ENCODE measurements at places on chromosomes 2 and 18.

GRCh38 chr2:181823405-181823804 lies 68.1 kb upstream of the ITPRID2 start:
- no peaks in the 10 kb centered on the region for H3K4me1 ChIP-seq
- H3K4me3 ChIP-seq, result no peak overlapping the region
- no peak for DNase-seq
- no peak overlapping the region for H3K27ac ChIP-seq
- no peaks in the 10 kb centered on the region for H3K36me3 ChIP-seq
- H3K27me3 ChIP-seq, result no peaks in the 10 kb centered on the region

- no peak overlapping the region for H3K4me3 ChIP-seq
- H3K36me3 ChIP-seq, result no peaks in the 10 kb centered on the region
- no peaks in the 10 kb centered on the region for H3K4me1 ChIP-seq
- DNase-seq, result peak; percentile 22
These were observed 42.2 kb upstream of the CCDC68 start for GRCh38 chr18:55001394-55002024.

GRCh38 chr2:196967116-196967515 lies 40.6 kb upstream of the PGAP1 start:
- no peaks in the 10 kb centered on the region for H3K36me3 ChIP-seq
- no peaks in the 10 kb centered on the region for H3K27me3 ChIP-seq
- H3K4me1 ChIP-seq, result no peaks in the 10 kb centered on the region
- H3K27ac ChIP-seq, result no peak overlapping the region

DNA sequence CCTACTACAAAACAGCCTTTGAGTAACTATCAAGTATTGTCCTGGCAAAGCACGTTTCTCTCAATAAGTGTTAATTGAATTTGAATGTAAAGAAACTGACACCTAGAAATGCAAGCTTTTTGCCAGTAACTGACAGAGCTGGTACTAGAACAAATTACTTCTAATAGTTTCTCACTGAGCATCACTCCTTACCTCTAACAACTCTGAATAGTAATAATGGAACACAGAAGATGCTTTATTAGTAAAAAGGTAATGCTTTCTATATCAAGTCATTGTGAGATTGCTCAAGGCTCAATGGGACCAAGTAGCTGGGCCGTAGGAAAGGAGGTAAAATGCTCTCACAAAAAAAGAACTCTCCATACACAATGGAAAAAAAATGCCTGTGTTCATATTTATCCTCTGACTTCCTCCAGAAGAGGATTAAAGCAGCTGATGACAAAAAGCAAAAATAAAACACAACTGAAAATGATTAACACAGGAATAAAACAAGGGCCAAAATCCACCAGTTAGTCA lies 11.8 kb downstream of the RASGRP3 start:
- H3K27me3 ChIP-seq, result no peaks in the 10 kb centered on the region
- H3K4me1 ChIP-seq, result no peaks in the 10 kb centered on the region
- H3K4me3 ChIP-seq, result no peak overlapping the region
- no peak for DNase-seq
- H3K27ac ChIP-seq, result no peak overlapping the region

DNA sequence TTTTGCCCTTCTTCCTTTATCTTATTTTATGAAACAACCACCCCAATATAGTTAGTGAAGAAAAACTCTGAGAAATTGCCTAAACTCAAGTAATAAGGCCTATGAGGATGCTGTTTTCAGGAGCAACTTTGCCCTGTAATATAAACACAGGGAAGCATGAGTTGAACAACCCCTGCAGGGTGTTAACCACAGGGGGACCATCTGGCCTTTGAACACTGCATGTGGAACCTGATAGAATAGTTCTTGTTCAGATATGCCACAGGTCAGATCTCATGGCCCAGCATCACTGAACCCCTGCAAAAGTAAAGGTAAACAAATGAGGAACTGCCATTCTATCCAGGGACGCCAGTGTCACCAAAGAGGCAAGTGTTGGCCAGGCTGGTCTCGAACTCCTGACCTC lies 82.6 kb downstream of the MAPK4 start:
- no peak overlapping the region for H3K4me3 ChIP-seq
- no peaks in the 10 kb centered on the region for H3K36me3 ChIP-seq
- no peaks in the 10 kb centered on the region for H3K27me3 ChIP-seq
- no peak overlapping the region for H3K27ac ChIP-seq
- no peaks in the 10 kb centered on the region for H3K4me1 ChIP-seq

DNA sequence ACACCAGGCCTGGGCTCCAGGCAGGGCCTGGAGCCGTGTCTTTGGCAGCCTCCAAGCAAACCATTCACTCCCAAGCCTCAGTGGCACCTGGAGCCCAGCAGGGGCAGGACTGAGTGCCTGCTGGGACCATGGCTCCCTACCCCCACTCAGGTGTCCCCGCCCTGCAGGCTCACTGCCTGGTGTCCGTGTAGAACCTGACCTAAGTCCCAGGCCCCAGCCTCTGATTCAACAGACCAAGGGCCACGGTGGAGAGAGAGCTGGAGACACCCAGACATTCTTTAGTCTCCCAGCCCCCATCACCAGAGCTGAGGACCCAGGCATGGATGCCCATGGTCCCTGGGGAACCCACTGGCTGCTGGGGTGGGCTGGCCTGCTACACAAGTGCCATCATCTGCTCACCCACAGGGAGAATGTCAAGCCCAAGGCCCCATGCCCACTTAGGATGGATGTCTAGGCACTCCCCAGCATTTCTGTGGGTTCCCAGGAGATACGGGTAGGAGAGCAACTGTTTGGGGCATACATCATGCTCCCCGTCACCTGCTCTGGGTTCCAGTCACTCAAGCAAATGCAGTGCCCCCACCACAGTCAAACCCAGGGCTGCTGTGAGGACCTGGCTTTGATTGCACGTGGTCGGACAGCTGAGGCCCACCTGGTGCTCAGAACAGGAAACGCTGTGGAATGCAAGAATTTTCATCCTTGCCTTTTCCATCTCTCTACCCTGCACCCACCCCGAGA lies 42.9 kb upstream of the ATG16L1 start:
- H3K4me3 ChIP-seq, result no peak overlapping the region
- peak overlapping the region; percentile 39 for H3K27ac ChIP-seq
- H3K36me3 ChIP-seq, result no peaks in the 10 kb centered on the region
- no peak for DNase-seq
- H3K4me1 ChIP-seq, result peaks cover 26% of the 10 kb centered on the region

DNA sequence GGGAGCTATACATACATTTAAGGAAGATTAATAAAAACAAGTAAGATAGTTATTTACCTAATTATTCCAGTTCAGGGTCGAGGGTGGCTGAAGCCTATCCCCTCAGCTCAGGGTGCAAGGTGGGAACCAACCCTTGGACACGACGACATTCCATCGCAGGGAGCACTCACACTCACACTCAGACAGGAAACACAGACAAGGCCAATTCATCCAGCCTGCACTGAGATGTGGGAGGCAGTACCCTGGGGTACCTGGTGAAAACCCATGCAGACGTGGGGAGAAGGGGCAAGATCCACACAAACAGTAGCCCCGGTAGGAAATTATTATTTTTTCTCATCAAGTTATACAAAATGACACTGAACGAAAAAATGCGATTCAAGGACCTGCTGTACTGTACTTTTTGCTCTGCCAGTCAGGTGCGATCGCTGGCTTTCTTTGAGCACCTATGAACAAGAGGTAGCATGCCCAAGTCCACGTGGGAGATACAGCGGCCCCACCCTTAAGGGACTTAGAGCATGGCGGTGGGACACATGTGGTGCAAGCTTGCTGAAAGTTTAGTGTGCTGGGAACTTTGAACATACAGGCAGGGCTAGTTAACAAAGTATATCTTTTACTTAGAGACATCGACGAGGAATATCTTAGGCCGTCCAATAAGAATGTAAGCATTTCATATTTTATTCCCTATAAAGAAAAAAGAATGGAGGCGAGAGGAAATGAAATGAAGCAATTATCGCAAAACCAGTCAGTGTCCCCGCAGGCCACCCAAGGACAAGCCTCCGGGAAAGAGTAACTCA lies 624 bp downstream of the METTL8 start:
- DNase-seq, result peak; percentile 24
- peak overlapping the region; percentile 96 for H3K27ac ChIP-seq
- H3K27me3 ChIP-seq, result no peaks in the 10 kb centered on the region
- peak overlapping the region; percentile 95 for H3K4me3 ChIP-seq

- H3K36me3 ChIP-seq, result no peaks in the 10 kb centered on the region
- H3K4me3 ChIP-seq, result no peak overlapping the region
- H3K4me1 ChIP-seq, result no peaks in the 10 kb centered on the region
- H3K27ac ChIP-seq, result no peak overlapping the region
These were observed 102.3 kb downstream of the SGPP2 start for GRCh38 chr2:222526480-222527277.

DNA sequence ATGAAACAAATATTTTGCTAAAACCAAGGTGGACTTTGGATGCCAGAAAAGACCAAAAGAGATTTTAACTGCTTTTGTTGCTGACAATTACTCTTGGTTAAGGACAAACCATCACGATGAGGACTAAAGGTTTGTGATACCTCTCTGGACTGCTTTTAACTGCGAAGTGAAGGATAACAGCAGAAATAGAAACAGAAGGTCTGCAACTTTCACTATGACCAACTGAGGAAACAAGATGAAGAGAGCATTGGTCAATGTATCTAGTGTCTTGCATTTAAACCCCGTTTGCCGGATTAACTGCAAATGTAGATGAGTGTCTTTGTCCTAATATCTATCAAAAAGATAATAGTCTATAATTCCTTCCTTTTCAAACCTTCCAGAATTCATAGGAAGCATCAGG lies 541.7 kb downstream of the ERBB4 start:
- no peaks in the 10 kb centered on the region for H3K36me3 ChIP-seq
- no peak overlapping the region for H3K4me3 ChIP-seq
- no peak for DNase-seq
- no peaks in the 10 kb centered on the region for H3K27me3 ChIP-seq
- H3K27ac ChIP-seq, result no peak overlapping the region

GRCh38 chr2:102074152-102074783 lies 68.3 kb upstream of the IL1R1 start:
- H3K27ac ChIP-seq, result no peak overlapping the region
- no peaks in the 10 kb centered on the region for H3K27me3 ChIP-seq
- H3K4me1 ChIP-seq, result no peaks in the 10 kb centered on the region
- H3K36me3 ChIP-seq, result no peaks in the 10 kb centered on the region
- H3K4me3 ChIP-seq, result no peak overlapping the region

- no peak overlapping the region for H3K4me3 ChIP-seq
- H3K27ac ChIP-seq, result no peak overlapping the region
- H3K27me3 ChIP-seq, result no peaks in the 10 kb centered on the region
- H3K4me1 ChIP-seq, result no peaks in the 10 kb centered on the region
These were observed 180.7 kb downstream of the NCK2 start for GRCh38 chr2:105925390-105925789.

DNA sequence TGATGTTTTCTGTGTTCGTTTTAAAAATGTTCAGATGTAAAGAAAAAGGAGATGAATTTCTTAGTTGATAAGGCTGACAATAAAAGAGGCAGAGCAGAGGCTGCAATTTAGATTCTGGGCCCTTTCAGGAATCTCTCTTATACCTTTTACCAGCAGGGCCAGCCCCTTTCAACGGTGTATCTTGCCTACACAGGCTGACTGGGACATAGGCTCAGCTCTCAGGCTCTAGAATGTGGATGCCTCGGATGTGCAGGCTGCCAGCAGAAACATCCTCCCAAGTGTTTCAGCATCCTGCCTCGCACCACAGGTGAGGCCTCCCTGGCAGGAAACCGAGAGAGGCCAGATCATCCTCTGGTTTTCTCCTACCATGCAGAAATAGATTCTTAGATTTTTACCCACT lies 3.4 kb downstream of the C2orf80 start:
- no peak overlapping the region for H3K27ac ChIP-seq
- H3K36me3 ChIP-seq, result no peaks in the 10 kb centered on the region
- DNase-seq, result no peak
- H3K27me3 ChIP-seq, result peaks cover 17% of the 10 kb centered on the region
- H3K4me1 ChIP-seq, result no peaks in the 10 kb centered on the region

DNA sequence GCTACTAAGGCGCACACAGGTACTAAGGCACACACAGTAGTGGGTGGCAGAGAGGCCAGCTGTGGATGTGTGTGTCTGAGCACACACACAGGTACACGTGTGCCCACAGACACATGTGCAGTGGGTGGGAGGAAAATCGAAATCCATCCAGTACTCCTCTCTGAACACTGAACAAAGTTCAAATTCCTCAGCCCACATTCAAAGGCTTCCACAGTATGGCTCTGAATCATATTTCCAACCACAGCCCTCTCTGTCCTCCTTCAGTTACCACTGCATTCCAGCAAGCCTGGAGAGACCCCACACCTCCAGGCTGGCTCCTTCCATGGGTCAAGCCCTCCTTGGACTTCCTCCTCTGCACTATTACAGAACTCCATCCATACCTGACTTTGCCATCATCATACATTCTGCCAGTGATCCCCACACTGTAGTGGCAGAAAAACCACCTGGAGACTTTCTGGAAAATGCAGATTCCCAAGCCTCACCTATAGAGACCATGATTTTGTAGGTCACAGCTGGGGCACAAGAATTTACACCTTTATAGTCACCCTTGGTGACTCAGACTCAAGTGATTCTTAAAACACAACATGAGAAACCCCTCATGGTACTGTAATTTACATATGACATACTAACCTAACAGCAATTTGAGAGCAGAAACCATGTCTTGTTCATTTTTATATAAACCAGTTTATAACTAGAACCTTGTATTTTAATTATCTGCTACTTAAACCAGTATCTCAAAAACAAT lies 31.4 kb downstream of the EPG5 start:
- no peaks in the 10 kb centered on the region for H3K36me3 ChIP-seq
- no peak overlapping the region for H3K4me3 ChIP-seq
- H3K27me3 ChIP-seq, result no peaks in the 10 kb centered on the region
- no peaks in the 10 kb centered on the region for H3K4me1 ChIP-seq
- no peak for DNase-seq

Measured in Panc1 (cell line).